ENCODE measurements at places on chromosomes 1 and 21.

GRCh38 chr1:172070055-172070454 lies 228.8 kb downstream of the DNM3 start:
- no peak for DNase-seq

DNA sequence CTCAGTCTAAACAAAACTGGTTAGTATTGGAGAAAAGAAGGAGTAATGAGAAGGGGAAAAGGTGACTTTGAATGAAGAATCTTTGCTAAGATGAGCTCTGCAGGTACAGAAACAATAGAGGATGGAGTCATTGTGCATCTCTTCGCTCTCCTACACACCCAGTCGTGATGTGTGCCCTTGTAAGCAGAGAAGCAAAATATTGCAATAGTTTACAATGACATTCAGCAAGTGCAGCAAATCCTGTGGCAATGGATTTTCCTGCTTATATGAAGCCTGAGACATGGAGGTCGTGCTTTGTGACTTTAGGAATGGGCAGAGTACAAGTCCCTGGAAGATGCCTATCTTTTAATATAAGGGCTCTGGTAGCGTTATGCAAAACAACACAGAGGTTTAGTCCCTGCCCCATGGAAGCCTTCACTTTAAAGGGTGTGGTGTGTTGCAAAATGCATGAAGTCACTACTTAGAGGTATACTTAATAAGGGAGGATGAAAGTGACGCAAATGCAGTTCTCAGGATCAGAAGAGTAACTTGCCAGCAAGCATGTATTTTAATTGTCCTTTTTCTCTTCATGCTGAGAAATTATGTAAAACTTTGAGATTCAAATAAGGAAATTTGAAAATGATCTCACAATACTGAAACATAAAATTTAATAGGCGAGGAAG lies 88.0 kb upstream of the IVNS1ABP start:
- DNase-seq: no peak

DNA sequence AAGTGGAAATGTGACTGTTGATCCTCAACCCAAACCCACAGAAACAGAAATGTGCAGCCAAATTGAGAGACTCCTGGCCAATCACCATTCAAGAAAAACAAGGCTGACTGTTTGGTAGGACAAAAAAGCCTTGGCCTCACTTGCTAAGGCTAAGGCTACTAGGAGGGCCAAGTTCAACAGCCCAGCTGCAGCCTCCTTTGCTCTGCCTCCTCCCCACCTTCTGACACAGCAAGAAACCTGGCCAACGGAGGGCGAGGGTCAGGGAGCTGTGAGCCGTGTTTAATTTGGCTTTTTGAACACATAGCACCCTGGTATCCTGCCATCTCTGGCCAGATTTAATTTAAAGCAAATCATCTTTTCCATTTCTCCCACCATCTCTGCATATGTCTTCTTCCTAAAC lies 165.8 kb upstream of the RAB4A start:
- DNase-seq: no peak

DNA sequence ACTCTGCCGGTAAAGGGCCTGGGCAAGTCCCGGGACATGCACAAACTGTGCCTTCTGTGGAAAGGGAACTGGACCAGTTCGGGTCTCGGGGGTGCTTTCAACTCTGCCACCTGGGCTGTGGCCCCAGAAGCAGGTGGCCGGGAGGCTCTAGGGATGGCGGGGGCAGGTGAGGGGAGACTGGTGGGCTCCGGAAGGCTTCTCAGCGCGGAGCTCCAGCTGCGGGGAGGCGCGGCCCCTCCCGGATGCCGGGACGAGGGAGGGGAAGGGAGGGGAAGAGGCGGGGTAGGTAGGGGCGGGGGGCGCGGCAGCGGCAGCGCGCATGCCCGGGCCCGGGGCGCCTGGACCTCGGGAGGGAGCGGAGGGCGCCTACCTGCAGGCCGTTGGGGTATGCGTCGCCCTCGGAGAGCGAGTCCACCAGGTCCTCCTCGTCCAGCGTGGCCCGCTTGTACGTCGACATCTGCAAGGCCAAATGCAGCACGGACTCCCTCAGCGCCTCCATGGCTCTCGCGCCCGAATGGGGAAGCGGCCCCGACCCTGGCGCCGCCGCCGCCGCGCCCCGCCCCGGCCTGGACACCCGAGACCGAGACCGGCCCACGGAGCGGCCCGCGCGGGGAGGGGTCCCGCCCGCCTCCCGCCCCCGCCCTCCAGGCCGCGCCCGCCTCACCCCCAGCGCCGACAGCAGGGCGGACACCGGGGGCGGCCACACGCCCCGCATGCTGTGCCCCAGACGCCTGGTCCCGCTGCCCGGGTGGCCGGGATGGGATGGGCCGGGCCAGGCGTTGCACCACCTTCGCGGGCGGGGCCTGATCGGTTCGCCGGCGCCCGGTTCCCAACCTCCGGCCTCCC lies at the start of gene ECE1:
ECE1 (minus strand) TSS at position 764 of the 846 bp plus-strand sequence; CDS start at position 715, 49 bp downstream.
- no peak for DNase-seq

- no peak for DNase-seq
Observed at GRCh38 chr1:90717665-90718410, 736 bp upstream of the BARHL2 start.

DNA sequence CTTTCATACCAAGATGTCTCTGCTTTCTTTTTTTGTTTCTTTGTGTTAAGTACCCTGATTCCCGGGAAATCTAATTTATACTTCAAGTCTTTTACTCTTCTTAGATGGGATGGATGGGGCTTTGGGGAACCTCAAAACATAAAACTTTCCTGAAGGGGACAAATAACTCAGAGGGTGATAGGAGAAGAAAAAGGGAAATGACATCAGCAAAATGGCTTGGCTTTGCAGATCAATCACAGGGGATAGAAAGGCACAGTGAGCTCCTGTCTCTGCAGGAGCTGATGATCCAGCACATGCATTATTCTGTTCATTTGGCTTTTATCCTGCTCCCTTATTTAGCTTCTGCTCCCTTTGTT lies 1.4 kb upstream of the CA14 start:
- DNase-seq: no peak

DNA sequence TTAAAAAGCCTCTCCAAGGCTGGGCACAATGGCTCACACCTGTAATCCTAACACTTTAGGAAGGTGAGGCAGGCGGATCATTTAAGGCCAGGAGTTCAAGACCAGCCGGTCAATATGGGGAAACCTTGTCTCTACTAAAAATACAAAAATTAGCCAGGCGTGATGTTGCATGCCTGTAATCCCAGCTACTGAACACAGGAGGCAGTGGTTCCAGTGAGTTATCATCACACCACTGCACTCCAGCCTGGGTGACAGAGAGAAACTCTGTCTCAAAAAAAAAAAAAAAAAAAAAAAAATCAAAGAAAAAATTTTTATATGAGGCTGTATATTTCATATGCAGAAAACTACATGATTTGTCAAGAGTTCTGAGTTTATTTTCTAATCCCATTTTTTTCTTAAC lies 1107.1 kb upstream of the TMPRSS15 start:
- DNase-seq: no peak

DNA sequence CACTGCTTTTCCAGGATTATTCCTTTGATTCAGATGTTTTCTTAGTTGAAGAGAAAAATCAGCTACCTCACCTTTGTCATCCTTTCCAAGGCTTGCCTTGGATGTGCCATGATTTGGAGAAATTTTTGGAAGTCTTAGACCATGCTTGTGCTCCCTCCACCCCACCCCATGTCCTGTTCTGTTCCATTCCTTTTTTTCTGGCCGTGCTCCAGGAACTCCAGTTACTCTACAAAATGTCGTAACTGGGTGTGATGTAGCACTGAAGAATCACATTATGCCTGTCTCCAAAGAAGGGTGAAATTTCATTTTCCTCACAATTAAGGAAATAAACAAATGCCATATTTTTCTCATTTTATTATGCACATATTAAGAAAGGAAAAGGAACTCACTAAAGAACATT lies 217.8 kb upstream of the ZRANB2 start:
- DNase-seq: no peak

DNA sequence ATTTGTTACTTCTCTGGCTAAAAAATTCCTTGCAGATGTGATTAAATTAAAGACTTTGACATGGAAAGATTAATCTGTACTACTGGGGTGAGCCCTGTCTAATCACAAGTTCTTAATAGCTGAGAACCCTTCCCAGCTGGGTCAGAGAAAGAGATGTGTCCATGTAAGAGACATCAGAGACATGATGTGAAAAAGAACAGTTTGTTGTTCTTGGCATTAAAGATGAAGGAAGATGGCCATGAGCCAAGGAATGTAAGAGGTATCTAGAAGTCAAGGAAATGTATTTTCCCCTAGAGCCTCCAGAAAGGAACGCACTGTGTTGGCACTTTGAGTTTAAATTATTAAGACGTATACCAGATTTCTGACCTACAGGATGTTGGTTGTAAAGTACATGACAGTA lies 1271.5 kb upstream of the PRMT6 start:
- DNase-seq: no peak
